Astrocyte (in vitro differentiated cells and primary cell): ENCODE measurements at places on chromosomes 16 and 17. TPM values are rescaled to one million over a fixed set of nuclear protein-coding genes. Genes with fewer than 3 reads are reported as not detected.
A peak's percentile ranks its signal among the peaks of the same experiment; 100 is the strongest.

- no peak for DNase-seq
These were observed 154.8 kb downstream of the XYLT1 start for GRCh38 chr16:17316005-17316404.

- DNase-seq = no peak
These were observed 40.4 kb downstream of the TMEM132E start for GRCh38 chr17:34619687-34620217.

- peak; percentile 3 for DNase-seq
These were observed 499.4 kb upstream of the HSBP1 start for GRCh38 chr16:83308414-83308813.

DNA sequence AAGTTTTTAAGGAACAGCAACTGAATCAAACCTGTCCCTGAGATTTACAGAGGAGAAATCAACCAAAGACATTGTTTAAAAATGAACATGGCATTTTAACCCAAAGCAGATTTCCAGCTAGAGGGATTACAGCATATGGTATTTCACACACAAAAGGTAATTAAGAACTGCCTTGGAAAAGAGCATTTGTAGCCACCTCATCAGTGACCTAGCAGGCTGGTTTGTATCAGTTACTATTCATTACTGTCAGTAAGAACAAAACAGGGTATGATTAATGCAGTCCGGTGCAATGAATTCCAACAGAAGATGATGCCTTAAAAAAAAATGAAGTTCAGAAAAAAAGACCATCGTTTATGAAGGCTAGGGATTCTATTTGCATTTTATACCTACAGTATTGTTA, 219.9 kb downstream of the CHD9NB start:
- DNase-seq = no peak

DNA sequence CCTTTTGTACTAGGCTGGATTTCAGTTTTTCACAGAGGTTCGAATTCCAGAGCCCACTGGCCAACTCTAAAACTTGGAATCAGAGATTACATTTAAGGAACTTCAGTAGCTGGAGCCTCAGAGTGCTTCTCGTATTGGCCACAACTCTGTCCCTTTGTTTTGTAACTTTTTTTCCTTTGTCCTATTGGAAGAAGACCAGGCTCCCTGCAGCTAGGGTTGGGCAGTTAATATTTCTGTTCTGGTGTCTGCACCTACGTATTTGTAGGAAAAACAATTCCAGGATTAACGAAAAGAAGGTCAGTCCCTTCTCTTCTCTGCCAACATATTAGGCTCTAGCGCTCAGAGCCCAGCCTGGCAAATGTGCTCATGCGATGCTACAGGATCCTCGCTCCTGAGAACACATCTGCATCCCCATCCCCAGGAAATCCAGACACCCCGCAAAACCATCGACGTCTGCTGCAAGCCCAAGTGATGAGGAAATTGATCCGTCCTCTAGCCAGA, 1.9 kb downstream of the CDH11 start:
- DNase-seq = peak; percentile 85

GRCh38 chr17:67095803-67096202, 51.4 kb downstream of the CACNG1 start:
- DNase-seq = peak; percentile 52

- no peak for DNase-seq
These were observed 1.5 kb upstream of the SYT17 start for GRCh38 chr16:19166500-19166899.

- peak; percentile 69 for DNase-seq
These were observed 203.6 kb downstream of the RAB11FIP4 start for GRCh38 chr17:31595076-31595475.

- no peak for DNase-seq
These were observed 77.7 kb downstream of the GAS7 start for GRCh38 chr17:10120749-10121148.

DNA sequence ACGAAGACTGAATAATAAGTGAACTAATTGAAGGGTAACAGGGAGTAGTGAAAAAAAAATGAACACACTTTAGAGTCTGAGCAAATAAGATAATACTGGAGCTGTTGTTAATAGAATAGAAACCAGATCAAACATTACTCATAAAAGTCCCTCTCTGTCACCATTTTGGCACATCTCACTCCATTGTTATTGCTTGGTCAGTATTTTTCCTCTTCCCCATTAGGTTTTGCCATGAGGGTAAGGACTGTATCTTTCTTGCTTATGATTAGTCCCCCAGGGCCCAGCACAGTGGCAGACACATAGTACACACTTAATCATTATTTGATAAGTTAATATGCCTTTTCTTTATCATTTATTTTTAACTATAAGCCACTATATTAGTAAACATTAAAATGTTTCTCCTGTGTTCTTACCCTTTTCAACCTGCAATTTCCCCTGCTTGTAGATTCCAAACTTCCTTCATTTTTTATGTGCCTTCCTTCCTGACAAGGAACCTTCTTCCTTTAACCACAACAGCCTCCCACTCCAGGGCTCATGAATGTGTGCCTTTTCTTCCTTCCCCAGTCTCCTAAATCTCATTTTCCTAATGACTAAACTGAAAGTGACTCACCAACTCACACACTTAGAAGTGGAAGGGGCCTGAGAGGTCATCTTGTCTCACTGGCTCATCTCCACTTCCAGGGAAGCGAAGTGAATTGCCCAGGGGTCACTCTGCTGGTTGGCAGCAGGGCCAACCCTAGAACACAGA, 88.2 kb upstream of the HAS3 start:
- DNase-seq = peak; percentile 81

DNA sequence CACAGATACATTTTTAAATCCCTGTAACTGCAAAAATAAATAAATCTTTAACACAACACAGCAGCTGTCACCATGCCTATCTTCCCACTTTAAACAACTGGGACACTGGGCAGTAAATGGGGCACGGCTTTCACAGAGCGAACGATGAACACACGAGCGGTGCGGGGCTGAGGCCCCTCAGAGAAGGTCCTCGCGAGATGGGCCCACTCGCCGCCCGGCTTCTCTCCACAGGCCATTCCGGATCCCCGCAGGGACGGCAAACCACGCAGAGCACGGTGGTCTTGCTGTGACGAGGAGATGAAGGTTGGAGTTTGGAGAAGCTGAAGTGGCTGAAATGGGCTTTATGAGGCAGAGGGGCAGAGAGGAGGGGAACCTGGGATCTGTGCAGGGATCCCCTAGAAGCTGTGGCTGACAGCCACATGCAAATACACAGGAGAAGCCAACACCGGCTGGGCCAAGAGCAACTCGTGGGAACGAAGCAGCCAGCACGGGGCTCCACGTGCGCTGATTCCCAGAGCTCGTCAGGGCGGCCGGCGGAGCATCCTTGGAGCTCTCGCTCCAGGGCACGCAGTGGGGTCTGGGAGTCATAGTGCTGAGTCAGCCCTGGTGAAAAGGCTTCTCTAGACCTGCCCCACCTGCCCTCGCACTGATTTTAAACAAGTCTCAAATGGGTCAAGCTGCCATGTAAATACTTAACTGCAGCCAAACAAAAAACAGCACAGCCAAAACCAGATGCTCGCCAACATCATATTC, 31.7 kb downstream of the CCDC57 start:
- DNase-seq = no peak

- no peak for DNase-seq
These were observed 70.7 kb downstream of the TEX14 start for GRCh38 chr17:58621174-58621573.

DNA sequence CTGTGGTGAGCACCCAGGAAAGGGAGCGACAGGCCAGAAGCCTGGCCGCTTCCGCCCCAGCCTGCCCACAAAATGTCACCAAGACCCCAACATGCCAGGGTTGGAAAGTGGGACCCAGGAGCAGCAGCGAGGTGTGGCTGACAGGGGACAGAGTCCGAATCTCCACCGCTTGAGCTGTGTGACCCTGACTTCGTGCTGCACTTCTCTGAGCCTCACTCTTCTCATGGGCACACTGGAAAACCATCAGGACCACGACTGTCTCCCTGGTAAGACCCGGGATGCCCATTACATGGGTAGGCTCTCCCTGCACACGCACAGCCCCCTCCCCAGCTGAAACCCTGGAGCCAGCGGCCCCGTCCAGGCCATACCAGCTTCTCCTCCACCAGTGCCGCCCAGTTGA, 34.9 kb downstream of the PPL start:
- DNase-seq = no peak

GRCh38 chr17:4594931-4595684, 10.8 kb downstream of the SMTNL2 start:
- no peak for DNase-seq

- no peak for DNase-seq
These were observed 76.7 kb downstream of the SLC6A2 start for GRCh38 chr16:55732496-55732895.

GRCh38 chr17:74898376-74898946, 5.0 kb upstream of the FADS6 start:
- DNase-seq = no peak

DNA sequence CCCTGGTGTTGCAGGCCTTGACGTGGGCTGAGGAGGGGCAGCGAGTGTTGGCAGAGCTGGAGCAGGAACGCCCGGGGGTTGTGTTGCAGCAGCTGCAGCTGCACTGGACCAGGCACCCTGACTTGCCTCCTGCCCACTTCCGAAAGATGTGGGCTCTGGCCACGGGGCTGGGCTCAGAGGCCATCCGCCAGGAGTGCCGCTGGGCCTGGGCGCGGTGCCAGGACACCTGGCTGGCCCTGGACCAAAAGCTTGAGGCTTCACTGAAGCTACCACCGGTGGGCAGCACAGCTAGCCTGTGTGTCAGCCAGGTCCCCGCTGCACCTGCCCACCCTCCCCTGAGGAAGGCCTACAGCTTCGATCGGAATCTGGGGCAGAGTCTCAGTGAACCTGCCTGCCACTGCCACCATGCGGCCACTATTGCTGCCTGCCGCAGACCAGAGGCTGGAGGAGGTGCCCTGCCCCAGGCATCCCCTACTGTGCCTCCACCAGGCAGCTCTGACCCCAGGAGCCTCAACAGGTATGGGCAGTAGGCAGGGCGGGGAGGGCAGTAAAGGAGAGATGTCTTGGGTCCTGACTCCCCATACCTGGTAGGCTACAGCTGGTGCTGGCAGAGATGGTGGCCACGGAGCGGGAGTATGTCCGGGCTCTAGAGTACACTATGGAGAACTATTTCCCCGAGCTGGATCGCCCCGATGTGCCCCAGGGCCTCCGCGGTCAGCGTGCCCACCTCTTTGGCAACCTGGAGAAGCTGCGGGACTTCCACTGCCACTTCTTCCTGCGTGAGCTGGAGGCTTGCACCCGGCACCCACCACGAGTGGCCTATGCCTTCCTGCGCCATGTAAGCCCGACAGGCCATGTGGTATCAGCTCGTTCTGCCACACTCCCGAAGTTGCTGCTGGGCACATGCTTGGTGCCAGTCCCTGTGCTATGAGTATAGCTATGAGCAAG, 5.6 kb downstream of the PLEKHG4 start:
- DNase-seq = no peak

DNA sequence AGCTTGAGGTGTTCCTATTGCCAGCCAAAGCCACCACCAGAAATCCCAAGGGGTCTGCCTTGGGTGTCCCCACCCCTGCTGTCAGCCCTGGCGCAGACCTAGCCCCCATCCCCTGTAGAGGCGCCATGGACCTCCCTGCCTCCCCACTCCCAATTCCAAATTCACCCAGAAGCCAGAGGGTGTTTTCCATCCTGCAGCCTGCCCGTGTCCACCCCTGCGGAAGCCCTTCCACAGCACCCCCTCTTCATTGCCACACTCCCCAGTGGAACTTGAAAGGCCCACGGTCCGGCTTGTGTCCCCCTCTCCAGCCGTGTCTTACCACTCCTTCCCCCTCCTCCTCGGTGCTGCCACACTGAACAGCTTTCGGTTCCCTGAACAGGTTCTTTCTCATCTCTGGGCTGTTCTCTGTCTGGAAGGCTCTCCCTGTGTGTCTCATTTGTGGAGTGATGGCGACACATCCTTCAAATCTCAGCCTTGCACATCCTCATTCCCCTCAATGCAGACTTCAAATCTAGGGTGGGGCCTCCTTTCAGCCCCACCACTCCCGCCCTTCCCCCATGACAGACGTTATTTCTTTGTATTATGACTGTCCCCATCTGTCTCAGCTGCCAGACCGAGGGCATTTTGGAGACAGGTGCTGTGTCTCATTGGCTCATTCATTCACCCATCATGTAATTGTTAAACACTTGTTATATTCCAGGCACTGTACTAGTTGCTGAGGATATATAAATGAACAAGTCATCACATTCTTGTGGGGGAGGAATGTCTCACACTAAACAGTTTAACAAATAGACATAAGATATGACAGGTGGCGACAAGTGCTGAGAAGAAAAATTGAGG, 36.3 kb downstream of the ADGRG5 start:
- no peak for DNase-seq

GRCh38 chr16:86713021-86713631, 134.8 kb downstream of the FOXL1 start:
- no peak for DNase-seq

GRCh38 chr16:85149776-85150175, 37.5 kb upstream of the CIBAR2 start:
- no peak for DNase-seq

GRCh38 chr17:40068129-40068581, 5.4 kb downstream of the THRA start:
- DNase-seq = no peak

The TBC1D3 gene
- total RNA-seq = not detected in 2 replicates

The CNGB1 gene
- not detected in 2 replicates for total RNA-seq

The TOP2A gene
- 7.3 and 12.6 TPM in 2 replicates for total RNA-seq

The BIRC5 gene
- 3.3 and 5.8 TPM in 2 replicates for total RNA-seq

The SLC5A11 gene
- not detected in 2 replicates for total RNA-seq

The METTL2A gene
- total RNA-seq = 20.1 and 20.9 TPM in 2 replicates

The RNF43 gene
- 1.2 TPM in 2 replicates for total RNA-seq

The CLN3 gene
- total RNA-seq = 23.0 and 26.0 TPM in 2 replicates

The DNAH9 gene
- total RNA-seq = not detected in 2 replicates

The NHLRC4 gene
- 0.50 and 0.73 TPM in 2 replicates for total RNA-seq
